ENCODE measurements at places on chromosomes 7 and 10.

GRCh38 chr7:129797214-129797789 lies 155.5 kb downstream of the UBE2H start:
- no peak for DNase-seq

- DNase-seq, result peak; percentile 78
Measured at GRCh38 chr10:123560301-123561140, 105.6 kb upstream of the GPR26 start.

DNA sequence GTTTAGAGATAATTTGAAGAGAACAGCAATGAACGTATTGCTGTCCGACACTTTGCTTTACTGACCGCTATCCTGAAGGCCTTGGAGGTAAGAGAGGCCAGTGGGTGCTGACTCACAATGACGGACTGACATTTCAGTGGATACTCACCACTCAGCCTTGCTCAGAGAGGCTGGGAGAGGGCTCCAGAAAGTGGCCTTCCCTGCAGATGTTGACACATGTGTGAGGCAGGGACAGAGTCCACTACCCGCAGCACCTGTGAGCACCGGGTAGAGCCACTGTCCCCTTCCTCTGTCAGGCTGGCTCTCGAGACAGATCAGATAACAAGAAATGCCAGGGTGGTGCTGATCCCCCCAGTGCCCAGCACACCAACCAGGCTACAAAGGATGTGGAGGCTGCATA lies 75.0 kb downstream of the GPR26 start:
- DNase-seq, result peak; percentile 53

DNA sequence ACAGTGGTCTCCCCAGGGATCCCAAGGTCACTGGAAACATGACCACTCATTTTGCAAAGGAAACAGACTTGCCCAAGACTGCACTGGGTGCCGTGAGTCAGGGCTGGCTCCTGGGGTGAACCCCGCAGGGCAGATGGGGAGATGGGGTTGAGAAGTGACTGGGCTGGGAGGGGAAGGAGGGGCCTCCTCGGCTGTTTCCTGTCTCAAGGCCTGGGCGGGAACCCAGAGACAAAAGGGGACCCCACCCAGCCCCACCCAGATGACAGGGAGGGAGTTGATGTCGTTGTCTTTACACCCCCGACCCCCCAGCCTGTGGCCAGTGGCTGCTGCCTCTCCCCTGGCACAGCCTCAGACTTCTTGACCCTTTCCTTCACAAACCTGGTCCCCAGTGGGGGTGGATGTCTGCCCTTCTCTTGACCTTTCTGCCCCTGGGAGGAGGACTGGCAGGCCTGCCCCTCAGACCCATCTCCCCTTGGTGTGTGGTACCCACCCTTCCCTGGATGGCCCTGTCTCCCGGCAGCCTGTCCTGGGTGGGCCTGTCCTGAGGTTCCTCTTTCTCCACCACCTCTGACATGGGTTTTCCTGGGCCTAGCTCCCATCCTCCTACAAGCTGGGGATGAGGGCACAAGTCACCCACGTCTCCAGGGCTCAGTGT lies 1.4 kb downstream of the MYO1G start:
- no peak for DNase-seq

Measured in lower leg skin (tissue), 4 donors.